K562 (cell line): ENCODE measurements at places on chromosomes 12 and 14. TPM values are rescaled to one million over a fixed set of nuclear protein-coding genes. Genes with fewer than 3 reads are reported as not detected.
A peak's percentile ranks its signal among the peaks of the same experiment; 100 is the strongest.

DNA sequence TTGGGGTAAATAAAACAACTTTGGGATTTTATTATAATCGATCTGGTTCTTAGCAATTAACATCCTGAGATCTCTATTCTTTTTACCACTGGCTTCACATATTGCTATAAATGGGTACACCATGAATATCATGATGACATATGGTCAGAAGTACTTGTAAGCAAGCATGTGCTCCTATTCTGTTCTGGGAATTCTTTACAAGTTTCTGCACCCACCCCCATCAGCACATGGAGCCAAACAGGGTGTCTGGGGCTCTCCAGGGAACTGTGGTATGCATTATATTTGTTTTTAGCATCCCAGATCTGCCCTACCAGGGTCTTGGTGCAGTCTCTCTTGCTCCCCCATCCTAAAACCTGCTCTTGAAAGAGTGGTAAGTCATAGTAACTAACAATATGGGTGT lies 31.3 kb downstream of the DMAC2L start:
- H3K27ac ChIP-seq = no peak overlapping the region
- no peak for DNase-seq
- H3K4me3 ChIP-seq = no peak overlapping the region
- peaks cover 31% of the 10 kb centered on the region; the same call in 2 of the 3 replicates for H3K4me1 ChIP-seq
- H3K27me3 ChIP-seq = no peaks in the 10 kb centered on the region

DNA sequence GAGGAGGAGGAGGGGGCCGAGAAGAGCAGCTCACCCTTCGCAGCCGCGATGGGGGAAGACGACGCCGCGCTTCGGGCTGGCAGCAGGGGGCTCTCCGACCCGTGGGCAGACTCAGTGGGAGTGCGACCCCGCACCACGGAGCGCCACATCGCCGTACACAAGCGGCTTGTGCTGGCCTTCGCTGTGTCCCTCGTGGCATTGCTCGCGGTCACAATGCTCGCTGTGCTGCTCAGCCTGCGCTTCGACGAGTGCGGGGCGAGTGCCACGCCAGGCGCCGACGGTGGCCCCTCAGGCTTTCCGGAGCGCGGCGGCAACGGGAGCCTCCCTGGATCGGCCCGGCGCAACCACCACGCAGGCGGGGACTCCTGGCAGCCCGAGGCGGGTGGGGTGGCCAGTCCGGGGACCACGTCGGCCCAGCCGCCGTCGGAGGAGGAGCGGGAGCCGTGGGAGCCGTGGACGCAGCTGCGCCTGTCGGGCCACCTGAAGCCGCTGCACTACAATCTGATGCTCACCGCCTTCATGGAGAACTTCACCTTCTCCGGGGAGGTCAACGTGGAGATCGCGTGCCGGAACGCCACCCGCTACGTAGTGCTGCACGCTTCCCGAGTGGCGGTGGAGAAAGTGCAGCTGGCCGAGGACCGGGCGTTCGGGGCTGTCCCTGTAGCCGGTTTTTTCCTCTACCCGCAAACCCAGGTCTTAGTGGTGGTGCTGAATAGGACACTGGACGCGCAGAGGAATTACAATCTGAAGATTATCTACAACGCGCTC lies 745 bp downstream of the TRHDE start:
- H3K27ac ChIP-seq = no peak overlapping the region
- H3K27me3 ChIP-seq = peaks cover 4% of the 10 kb centered on the region; the same call in 2 of the 3 replicates
- H3K36me3 ChIP-seq = no peaks in the 10 kb centered on the region
- no peak overlapping the region for H3K4me3 ChIP-seq
- no peak for DNase-seq
- H3K4me1 ChIP-seq = peaks cover 9% of the 10 kb centered on the region

- no peak for DNase-seq
- H3K27me3 ChIP-seq = no peaks in the 10 kb centered on the region
- H3K4me1 ChIP-seq = no peaks in the 10 kb centered on the region
Measured at GRCh38 chr12:61536525-61536924, 723.7 kb upstream of the USP15 start.

DNA sequence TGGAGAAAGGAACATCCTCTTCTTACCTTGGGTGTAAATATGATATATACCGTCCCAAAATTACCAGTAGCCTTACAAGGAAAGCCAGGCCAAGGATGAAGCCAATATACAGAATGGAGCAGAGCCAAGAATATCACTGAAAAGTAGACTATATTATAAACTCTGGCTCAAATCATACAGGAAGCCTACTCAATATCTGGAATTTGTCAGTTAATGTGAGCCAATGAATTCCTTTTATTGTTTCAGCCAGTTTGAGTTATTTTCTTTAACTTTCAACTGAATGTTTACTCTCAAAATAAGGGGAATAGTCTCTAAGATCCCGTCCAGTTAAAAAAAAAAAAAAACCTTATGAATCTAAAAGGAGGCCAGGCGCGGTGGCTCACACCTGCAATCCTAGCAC lies 9.8 kb upstream of the DENND5B start:
- no peaks in the 10 kb centered on the region for H3K27me3 ChIP-seq
- DNase-seq = no peak
- no peak overlapping the region for H3K27ac ChIP-seq
- no peaks in the 10 kb centered on the region for H3K4me1 ChIP-seq

DNA sequence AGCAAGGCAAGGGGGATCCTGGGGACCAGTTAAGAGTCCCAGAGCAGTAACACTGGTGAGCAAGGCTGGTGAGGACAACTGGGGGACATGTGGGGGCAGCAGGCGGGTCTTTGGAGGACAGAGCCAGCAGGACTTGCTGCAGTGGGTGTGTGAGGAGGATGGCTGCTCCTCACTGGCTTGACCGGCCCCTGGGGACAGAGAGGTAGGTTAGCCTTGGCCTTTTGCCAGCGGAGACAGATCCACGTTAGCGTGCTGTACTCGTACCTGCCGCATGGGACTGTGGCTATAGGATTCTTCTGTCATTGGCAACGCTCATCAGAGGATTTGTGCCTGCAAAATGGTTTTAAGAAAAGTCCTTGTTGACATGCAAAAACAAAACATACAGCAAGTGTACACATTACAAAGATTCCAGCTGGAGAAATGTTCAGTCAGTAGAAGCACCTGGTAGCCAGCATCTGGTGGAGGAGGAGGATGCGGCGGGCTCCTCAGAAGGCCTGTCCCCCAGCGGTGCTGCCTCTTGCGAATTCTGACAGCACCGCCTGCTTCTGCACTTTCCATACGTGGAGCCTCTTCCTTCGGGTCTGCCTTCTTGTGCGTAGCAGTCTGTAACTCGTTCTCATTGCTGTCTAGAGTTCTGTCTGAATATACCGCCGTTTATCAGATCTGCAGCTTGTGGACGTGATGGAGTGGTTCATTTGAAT lies 91.3 kb downstream of the EP400 start:
- no peaks in the 10 kb centered on the region for H3K4me1 ChIP-seq
- no peak overlapping the region for H3K27ac ChIP-seq
- no peak for DNase-seq
- no peaks in the 10 kb centered on the region for H3K27me3 ChIP-seq

- H3K36me3 ChIP-seq = no peaks in the 10 kb centered on the region
- peaks cover 26% of the 10 kb centered on the region; the same call in 2 of the 3 replicates for H3K27me3 ChIP-seq
- H3K27ac ChIP-seq = no peak overlapping the region
- peak overlapping the region; percentile 42 for H3K4me3 ChIP-seq
- no peak for DNase-seq
Measured at GRCh38 chr12:118103201-118103600, 610 bp downstream of the VSIG10 start.

DNA sequence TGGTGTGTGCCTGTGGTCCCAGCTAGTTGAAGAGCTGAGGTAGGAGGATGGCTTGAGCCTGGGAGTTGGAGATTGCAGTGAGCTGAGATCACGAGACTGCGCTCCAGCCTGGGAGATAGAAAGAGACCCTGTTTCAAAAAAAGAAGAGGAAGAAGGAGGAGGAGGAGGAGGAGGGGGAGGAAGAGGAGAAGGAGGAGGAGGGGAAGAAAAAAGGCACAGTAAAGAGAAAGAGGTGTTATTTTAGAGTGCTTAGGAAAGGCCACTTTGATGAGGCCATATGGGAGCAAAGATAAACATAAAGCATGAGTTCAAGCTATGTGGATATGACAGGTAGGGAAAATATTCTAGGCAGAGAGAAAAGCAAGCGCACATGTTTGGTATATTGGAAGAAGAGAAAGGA lies 154.1 kb upstream of the BTG1 start:
- H3K4me3 ChIP-seq = no peak overlapping the region
- H3K4me1 ChIP-seq = no peaks in the 10 kb centered on the region
- H3K36me3 ChIP-seq = no peaks in the 10 kb centered on the region
- DNase-seq = no peak
- no peak overlapping the region for H3K27ac ChIP-seq

GRCh38 chr12:42846782-42847181 lies 257.2 kb upstream of the PRICKLE1 start:
- no peaks in the 10 kb centered on the region for H3K36me3 ChIP-seq
- H3K27me3 ChIP-seq = no peaks in the 10 kb centered on the region
- no peak for DNase-seq
- H3K4me3 ChIP-seq = no peak overlapping the region
- H3K4me1 ChIP-seq = no peaks in the 10 kb centered on the region
- H3K27ac ChIP-seq = no peak overlapping the region

The COPZ1 gene
- polyA plus RNA-seq = 177 and 232 TPM in 2 replicates

The LRIG3 gene
- polyA plus RNA-seq = not detected in 2 replicates

The NID2 gene
- polyA plus RNA-seq = not detected in 2 replicates

The NPFF gene
- 1.2 TPM in 1 of 2 replicates, not detected in the other for polyA plus RNA-seq
